Femur (tissue), 1 donor: ENCODE measurements at places on chromosomes 2 and 18.

DNA sequence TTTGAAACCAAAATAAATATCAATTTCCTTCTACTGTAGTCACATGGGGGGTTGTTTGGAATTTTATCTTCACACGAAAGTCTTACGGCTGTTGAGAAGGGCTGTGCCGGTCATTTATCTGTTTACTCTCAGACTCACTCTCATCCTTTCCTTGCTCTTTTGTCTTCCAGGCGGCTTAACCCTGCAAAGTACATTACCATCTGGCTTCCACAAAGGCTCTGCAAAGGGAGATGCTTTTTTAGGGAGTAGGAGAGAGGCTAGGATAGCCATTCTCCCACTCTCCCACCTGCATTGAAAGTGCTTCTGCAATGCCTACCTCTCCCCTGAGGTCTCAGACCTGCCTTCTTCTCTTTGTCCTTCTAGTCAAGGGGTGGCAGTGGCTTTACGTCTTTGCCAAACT is 247.6 kb downstream of the MEIS1 start:
- no peak for DNase-seq

DNA sequence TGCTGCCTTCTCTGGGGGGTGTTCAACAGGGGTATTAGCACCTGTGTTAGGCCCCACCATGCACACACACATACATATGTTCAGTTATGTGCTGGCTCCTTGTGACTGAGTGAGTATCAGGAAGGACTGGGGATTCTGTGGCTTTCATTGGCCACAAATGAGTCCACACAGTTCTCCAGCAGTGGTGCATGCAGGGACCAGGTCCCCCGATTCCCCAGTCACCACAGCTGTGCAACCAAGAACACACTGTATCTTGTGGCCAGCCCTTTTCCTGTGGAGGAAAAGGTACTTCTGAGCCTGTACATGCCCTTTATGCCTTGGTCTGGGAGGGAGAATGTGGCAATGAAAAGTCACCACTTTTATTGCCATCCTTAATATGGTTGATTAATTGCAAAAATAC is 74.9 kb upstream of the KLF7 start:
- DNase-seq: no peak

DNA sequence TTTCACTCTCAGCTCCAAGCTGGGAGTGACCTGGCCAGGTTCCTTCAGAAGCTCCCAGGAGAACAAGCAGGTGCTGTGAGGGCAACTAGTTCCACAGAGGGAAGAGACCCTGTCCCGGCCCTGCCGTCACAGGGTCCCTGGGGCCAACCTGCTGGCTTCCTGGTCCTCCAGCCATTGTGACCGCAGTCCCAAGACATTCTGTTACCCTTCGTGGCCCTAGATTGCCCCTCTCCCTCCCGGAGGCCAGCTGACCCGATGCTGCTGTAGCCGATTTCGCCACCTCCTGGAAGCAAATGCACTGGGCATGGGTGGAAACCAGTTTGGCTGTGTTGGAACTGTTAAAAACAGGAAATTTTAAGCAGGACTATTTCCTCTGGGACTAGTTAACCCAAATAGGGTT is 55.4 kb downstream of the EPAS1 start:
- DNase-seq: no peak

- no peak for DNase-seq
Measured at GRCh38 chr2:138298900-138299299, 202.7 kb upstream of the SPOPL start.

DNA sequence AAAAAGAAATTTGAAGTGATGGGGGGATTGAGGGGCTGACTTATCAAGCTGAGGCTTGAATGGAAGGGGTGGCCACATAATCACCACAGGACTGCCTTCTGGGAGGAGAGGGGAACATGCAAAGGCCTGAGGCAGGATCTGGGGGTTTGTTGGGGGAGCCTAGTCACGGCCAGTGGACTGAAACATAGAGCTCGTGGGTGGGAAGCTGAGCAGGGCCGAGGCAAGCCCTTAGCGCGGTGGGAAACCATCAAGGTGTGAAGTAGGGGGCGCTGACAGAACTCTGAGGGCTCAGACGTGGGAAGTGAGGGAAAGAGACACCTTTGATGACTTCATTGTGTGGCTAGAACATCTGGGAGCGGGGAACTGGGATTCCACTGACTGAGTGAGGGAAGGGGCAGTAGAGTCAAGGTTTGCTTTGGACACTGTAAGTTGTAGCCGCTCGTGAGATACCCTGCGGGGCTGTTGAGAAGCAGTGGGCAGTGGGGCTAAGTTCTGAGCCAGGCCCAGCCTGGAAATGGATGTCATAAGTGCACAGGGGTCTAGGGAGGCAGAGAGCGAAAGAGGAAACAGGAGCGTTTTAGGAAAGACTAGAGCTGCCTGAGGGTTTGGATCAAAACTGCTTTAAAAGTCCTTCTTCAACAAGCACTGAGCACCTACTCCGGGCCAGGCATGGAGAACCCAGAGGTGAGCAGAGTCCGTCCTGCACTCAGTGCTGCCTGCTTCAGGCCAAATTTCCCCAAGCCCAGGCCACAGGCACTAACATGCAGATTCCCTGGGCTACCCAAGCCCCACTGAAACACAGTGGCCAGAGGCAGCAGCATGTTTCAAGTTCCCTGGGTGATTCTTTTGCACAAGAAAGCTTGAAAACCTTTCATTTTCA is 686 bp upstream of the SNORC start:
- no peak for DNase-seq

DNA sequence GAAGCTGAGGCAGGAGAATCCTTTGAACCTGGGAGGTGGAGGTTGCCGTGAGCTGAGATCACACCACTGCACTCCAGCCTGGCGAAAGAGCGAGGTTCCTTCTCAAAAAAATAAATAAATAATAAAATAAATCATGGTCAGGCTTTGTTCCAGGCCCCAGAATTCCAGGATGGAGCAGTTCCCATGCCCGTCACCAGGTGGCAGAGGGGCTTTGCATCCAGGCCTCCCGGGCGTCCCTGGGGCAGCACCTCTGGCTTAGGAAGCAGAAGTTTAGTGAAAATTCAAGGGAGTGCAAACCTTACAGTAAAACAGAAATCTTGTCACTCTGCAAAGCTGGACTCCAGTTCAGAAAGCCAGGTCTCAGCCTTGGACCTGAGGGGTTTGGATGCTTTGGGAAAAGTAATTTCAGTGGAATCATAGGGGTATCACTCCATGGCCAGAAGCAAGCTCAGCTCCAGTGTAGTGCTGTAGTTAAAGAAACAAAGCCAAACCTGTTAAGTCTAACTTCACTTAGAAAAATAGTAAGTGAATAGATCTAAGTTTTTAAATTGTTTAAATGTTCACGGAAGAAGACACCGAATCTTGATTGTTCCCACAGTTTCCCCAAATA is 512.7 kb downstream of the CMPK2 start:
- peak; percentile 50 for DNase-seq

DNA sequence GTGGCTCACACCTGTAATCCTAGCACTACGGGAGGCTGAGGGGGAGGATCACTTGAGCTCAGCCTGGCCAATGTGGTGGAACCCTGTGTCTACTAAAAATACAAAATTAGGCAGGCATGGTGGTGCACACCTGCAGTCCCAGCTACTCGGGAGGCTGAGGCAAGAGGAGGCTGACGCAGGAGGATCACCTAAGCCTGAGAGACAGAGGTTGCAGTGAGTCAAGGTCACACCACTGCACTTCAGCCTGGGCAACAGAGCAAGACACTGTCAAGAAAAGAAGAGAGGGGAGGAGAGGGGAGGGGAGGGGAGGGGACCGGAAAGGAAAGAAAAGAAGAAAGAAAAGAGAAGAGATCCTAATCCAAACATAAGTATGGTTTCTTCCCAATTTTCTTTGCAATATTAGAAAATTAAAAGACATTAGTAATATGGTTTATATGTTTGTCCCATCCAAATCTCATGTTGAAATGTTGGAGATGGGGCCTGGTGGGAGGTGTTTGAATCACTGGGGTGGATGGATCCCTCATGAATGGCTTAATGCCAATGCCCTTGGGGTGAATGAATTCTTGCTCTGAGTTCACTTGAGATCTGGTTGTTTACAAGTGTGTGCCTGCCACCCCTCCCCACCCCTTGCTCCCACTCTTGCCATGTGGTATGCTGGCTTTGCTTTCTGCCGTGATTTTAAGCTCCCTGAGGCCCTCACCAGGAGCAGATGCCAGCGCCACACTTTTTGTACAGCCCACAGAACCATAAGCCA is 50.7 kb downstream of the TRIP12 start:
- DNase-seq: no peak

GRCh38 chr2:113053666-113054065 is 999 bp upstream of the IL36B start:
- DNase-seq: no peak

DNA sequence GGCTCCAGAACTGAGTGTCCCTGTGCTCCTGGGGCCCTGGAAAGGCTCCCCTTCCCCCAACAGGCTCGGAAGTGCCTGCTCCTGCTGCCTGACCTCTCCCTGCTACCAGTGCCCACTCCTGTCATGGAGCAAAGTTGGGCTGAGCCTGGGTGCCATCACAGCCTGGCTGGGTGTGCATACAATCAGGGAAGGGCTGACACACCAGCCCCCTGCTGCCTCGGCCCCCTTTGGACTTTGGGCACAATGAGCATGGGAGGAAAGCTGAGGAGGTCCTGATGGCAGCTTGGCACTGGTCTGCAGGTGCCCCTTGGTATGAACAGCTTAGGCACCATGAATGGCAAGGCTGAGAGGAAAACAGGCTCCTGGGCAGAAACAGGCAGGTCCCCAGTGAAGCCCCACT is 405.0 kb downstream of the PID1 start:
- DNase-seq: no peak

DNA sequence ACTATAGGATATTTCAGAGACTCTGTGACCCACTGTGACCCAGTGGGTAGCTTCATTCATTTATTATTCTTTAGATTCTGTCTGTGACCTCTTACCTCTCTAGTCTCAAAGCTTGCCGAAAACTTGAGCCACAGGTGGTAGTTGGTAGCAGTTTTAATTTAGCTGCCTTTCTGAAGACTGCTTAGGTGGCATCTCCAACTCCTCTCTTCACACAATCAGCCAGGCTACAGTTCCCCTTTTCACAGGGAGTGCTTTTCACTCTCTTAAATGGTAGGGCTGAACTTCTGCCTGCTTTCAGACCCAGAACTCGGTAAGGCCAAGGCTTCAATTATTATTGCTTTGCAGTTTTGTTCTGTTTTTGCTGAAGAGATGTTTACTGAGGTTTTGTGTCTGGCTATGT is 349.6 kb downstream of the ARL6IP6 start:
- no peak for DNase-seq

DNA sequence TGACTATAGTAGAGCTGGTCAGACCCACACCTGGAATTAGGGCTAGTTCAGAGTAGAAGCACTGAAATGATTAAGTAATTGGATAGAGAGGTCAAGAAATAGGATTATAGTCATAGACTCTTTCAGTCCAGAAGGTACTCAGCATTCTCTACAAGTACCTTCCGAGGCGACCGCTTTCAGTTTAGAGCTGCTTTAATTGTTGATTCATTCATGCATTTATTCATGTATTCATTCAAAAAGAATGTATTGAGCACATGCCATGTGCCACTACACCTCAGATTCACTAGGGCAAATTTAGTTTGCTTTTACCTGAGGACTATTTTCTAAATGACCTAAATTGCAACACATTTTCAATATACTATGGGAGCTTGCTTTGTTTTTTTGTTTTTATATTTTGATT is 48.7 kb downstream of the CRIM1 start:
- no peak for DNase-seq

DNA sequence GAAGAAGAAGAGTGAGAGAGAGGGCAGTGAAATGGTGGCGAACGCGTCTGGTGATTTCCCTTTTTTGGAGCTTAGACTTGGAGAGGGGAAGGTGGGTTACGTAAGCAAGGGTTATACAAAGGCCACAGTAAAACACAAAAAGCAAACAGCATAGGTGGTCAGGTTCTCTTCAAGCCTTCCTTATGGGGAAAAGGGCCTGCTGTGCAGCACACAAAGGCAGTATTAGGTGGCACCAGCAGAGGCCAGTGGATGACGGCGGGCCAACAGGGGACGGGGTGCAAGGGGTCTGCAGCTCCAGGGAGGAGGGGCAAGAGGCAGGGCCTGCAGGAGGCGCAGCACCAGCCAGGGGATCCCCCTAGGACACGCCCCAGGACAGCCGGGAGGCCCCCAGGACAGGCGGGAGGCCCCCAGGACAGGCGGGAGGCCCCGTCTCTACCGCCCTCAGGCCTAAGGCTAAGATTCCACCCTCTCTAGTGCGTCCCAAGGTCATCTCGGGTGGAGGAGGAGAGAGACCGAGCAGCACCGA is 32.6 kb upstream of the NPC1 start:
- DNase-seq: peak; percentile 46

DNA sequence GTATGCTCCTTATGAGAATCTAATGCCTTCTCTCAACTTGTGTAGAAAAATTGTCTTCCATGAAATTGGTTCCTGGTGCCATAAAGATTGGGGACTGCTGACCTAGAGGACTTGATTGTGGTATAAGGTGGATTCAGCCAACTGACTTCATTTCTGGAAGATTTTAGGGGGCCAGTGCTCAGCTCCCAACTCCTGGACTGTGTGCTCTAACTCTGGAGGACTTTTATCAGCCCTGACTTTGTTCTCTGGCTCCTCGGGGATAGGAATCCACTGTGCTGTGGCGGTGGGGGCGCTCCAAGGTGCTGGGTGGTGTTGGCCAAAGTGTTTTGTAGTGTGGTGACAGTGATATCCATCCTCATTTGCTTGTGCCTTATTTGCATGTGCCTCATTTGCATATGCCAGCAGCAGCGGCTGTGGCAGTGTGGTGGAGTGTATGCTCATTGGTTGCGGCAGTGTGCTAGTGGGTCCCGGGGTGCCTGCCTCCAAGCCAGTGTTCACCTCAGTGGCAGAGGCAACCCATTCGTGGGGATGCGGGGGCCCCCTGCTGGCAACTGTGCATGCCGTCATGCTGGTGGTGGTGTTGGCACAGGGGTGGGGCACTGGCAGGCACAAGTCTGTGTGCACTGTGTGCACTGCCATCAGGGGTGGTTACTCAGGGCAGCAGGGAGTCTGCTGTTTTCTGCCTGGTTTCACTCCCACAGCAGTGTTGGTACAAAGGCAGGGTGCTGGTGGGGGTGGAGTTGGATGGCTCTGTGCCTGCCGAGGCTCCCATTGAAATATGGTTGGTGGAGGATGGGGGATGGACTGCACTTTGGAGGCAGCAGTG is 19.6 kb downstream of the EHBP1 start:
- no peak for DNase-seq

DNA sequence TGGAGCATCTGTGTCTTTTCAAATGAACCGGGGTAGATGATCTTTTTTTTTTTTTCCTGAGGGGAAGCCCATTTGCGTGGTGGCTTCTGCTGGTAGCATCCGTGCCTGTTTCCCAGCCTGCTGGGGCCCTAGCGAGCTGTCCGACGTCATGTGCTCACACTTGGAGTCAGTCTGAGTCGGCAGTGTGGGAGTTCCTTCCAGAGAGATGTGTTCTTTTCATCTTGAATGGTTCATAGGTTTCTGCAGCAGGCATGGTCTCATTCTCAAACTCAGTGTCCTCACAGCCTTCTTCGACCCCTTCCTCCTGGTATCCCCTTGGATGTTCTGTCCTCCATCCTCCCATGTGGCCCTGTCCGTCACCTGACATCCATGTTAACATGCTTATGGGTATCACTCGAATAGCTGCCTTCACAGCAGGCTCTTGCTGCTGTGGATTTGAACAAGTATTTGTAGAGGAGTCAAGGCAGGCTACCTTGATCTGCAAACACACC is 51.0 kb downstream of the LDLRAD4 start:
- peak; percentile 72 for DNase-seq

GRCh38 chr18:76980663-76981395 is 151.8 kb downstream of the MBP start:
- DNase-seq: no peak

- no peak for DNase-seq
Measured at GRCh38 chr2:233142355-233142897, 82.3 kb downstream of the INPP5D start.

GRCh38 chr2:156649596-156649995 is 213.4 kb downstream of the GPD2 start:
- peak; percentile 70 for DNase-seq

- DNase-seq: no peak
Measured at GRCh38 chr2:209194717-209195116, 229.1 kb upstream of the MAP2 start.

- DNase-seq: no peak
Measured at GRCh38 chr2:137302957-137303356, 537.6 kb downstream of the THSD7B start.
